Posterior vena cava (tissue), 2 donors: ENCODE measurements at places on chromosomes 16 and 17. TPM values are rescaled to one million over a fixed set of nuclear protein-coding genes. Genes with fewer than 3 reads are reported as not detected.

The DPEP3 gene
- not detected for total RNA-seq

The ITGAD gene
- total RNA-seq: not detected

The DNAI2 gene
- not detected for total RNA-seq

The NGFR gene
- 69.9 TPM for total RNA-seq

The PYDC1 gene
- total RNA-seq: not detected

The TK1 gene
- total RNA-seq: 1.4 TPM

The EVPL gene
- total RNA-seq: 1.3 TPM

The CDT1 gene
- total RNA-seq: 2.0 TPM

DNA sequence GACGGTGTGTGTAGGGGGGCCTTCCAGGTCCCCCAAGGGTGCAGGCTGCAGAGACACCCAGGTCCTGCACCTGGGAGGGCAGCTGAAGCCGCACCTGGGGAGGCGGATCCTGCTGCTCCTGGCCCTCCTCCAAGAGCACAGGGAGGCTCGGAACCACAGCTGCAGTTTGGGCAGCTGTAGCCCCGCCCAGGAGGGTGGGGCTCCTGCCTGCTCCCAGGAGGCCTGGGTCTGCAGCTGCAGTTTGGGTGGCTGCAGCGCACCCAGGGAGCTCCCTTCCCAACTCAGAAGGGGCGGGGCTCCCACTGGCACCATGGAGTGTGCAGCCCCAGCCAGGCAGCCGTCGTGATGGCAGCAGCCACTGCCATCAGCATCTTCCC is 69.4 kb upstream of the NKD1 start:
- DNase-seq: no peak

- no peak for DNase-seq
Observed at GRCh38 chr16:1534021-1535020, 855 bp downstream of the TMEM204 start.

DNA sequence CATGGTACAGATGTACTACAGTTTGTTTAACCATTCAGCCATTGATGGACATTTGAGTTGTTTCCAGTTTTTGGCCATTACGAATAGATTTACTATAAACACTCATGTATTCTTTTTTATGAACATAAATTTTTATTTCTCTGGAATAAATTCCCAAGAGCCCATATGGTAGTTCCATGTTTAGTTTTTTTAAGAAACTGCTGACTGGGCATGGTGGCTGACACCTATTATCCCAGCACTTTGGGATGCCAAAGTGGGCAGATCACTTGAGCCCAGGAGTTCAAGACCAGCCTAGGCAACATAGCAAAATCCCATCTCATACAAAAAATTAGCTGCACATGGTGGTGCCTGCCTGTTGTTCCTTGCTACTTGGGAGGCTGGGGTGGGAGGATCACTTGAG is 30.3 kb downstream of the PRAC1 start:
- DNase-seq: no peak

- no peak for DNase-seq
Observed at GRCh38 chr16:78972006-78972405, 628.5 kb downstream of the MAF start.

- DNase-seq: peak; percentile 68
Observed at GRCh38 chr17:77321649-77322513, 181.1 kb downstream of the SEC14L1 start.

- no peak for DNase-seq
Observed at GRCh38 chr17:39527220-39527813, 66.0 kb downstream of the CDK12 start.

- no peak for DNase-seq
Observed at GRCh38 chr17:55648086-55648485, 74.6 kb downstream of the TMEM100 start.

GRCh38 chr17:17546399-17547185 is 44.9 kb downstream of the PEMT start:
- DNase-seq: no peak
